ENCODE measurements at places on chromosomes 6 and 20. TPM values are rescaled to one million over a fixed set of nuclear protein-coding genes. Genes with fewer than 3 reads are reported as not detected.

Gene AVP
- not detected for total RNA-seq

Gene ENPP4
- total RNA-seq = 6.9 TPM

Gene FILIP1
- not detected for total RNA-seq

GRCh38 chr6:133774356-133774755, 114.6 kb upstream of the TCF21 start:
- no peak for DNase-seq

DNA sequence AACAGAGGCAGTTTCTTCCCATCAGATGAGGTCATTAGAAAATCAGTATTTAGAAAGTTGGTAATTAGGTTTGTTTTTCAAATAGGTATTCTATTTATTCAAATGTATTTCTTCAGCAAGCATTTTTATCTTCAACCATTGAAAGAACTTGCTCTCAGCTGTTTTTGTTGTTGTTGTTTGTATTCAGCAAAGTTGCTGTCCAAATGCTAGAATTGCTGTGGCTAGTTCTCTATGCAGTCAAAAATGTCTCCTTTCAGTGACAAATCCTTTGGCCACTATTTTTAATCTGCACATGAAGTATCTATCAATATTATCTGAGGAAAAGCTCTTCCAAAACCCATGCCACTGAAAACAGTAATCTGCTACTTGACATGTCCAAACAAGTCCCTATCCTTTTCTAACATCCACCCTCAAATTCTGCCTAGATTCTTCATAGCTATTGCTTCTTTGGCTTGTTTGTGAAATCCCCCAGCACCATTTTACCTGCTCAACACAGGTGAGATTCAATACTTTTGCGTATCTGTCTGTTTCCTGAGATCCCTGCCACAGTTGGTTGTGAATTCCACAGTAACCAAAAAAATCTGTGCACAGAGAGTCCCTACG, 1005.4 kb downstream of the GRIK2 start:
- DNase-seq = no peak

- DNase-seq = no peak
Observed at GRCh38 chr20:59566631-59567524, 37.5 kb upstream of the PHACTR3 start.

DNA sequence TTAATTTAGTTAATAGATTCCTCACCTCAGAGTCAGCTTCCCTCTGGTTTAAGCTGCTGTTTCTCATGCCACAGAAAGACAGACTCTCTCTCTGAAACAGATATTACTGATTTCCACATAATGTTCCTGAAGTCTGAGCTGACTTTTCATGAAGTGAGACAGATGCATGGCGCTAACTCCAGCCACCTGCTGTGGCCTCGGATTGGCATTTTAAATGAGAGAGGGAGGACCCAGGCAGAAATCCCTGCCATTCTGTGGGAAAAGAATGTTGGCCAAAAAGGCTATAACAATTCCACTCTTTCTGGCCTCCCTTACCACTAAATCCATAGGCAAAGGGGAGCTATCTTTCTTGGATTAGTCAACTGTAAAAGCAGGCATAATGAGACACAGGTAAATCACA, 354.1 kb upstream of the CDH4 start:
- DNase-seq = no peak

- DNase-seq = no peak
Observed at GRCh38 chr6:12262236-12263061, 27.7 kb upstream of the EDN1 start.
